ENCODE measurements at places on chromosomes 6 and 20.

- DNase-seq, result no peak
Measured at GRCh38 chr6:160258346-160259142, at the start of gene SLC22A2. Gene SLC22A2 (minus strand): TSS chr6:160258821. CDS start chr6:160258757, 64 bp downstream.

GRCh38 chr6:170088582-170088955 is 202.3 kb downstream of the DLL1 start:
- DNase-seq, result peak; percentile 8

GRCh38 chr6:159837511-159837910 is 37.4 kb downstream of the PNLDC1 start:
- no peak for DNase-seq

- DNase-seq, result no peak
Measured at GRCh38 chr6:53103993-53104675, 38.9 kb downstream of the FBXO9 start.

GRCh38 chr20:36367907-36368799 is 62.0 kb downstream of the DLGAP4 start:
- no peak for DNase-seq

GRCh38 chr6:21594416-21595281 is 1.1 kb downstream of the SOX4 start:
- peak; percentile 55 for DNase-seq

DNA sequence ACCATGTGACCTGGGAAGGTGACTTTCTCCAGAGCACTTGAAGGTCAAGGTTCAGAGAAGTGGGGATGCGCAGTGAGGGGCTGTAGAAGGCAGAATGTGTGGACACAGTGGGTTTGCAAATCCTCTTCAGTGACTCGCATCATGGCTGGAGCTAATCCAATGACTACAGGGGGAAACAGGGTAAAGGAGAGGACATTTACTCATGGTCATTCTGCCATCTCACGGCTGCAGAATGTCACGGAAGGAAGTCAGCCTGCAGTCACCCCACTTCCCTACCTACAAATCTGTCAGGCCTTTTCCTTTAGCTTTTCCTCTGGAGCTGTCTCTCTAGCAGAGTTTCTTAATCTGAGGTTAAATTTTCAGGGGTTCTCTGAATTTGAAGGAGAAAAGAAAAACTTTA is 337.6 kb downstream of the CDC5L start:
- DNase-seq, result no peak

GRCh38 chr20:63831646-63831992 is 555 bp upstream of the ZBTB46 start:
- DNase-seq, result no peak
